Fibroblast of the conjunctiva (primary cell): ENCODE measurements at places on chromosomes 5 and 9.

GRCh38 chr5:121019734-121020133 is 555.6 kb downstream of the PRR16 start:
- no peak for DNase-seq

GRCh38 chr9:35518981-35519679 is 29.2 kb downstream of the RUSC2 start:
- no peak for DNase-seq

- no peak for DNase-seq
These were observed 69.5 kb upstream of the GARNL3 start for GRCh38 chr9:127194881-127195713.

DNA sequence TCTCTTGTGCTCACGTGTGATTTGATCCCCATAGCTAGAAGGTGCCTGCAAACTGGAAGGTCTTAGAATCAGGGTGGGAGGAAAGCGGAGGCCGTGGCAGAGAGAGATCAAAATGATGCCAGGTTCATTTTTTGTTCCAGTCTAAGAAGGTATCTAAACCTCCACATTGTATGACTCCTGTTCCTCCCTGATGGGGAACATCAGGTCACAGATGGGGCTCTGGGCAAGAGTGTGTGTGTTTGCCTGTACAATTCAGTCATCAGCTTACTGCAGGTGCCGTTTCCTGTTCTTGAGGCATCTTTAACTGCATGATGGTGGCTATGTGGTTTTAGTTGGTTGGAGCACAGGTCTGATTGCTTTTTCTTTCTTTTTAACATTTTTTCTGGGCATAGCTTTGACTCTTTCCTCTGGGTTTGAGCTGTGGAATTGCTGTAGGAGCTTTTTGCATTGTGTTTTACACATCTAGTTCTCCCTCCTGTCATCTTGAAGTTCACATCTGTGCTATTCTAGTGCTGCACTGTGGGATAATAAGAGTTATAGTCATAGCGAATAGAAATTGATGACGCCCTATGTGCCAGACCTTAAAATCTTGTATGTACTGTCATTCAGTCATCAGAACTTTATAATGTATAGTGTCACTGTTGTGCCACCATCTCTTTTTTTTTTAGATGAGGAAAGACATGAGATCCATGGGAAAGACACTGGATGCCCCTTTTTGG is 30.8 kb downstream of the ARHGAP26 start:
- DNase-seq, result no peak

DNA sequence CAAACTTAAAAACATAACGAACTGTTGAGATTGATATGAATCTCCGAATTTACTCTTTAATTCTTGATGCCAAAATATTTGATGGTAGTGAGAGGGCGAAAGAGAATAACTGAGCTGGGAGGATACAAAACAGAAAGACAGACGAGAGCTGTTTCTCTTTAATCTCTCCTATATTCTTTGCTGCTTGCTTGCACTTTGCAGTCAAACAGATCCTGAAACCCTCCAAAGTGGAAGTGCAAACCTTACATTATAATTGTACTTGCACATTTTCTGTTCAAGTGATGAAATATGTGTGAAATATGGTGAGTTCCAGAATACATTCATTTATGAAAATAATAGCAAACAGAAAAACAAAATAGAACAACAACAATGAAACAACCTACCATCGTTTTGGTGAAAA is 63.8 kb downstream of the PAM start:
- DNase-seq, result no peak

- DNase-seq, result no peak
These were observed 31.1 kb downstream of the ANKS6 start for GRCh38 chr9:98765256-98765655.
